GM23338 (cell line): ENCODE measurements at places on chromosomes 1 and 21. TPM values are rescaled to one million over a fixed set of nuclear protein-coding genes. Genes with fewer than 3 reads are reported as not detected.

DNA sequence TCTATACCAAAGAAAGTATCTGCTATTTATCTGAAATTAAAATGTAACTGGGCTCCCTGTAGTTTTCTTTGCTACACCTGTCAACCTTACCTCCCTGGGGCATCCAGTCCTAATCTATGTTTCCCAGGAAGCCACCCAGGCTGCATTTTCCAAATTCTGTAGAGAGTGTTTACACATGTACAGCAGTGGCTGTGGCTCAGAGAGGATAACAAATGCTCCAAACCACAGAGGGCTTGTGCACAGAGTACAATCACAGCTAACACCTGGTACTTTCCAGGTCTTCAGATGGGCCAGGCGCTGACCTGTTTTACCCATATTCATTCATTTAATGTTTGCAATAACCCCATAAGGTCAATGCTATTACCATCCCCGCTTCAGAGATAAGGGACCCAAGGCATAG is 146.5 kb upstream of the TNR start:
- no peak for DNase-seq

Gene ALPL
- total RNA-seq, result 166 and 187 TPM in 2 replicates

DNA sequence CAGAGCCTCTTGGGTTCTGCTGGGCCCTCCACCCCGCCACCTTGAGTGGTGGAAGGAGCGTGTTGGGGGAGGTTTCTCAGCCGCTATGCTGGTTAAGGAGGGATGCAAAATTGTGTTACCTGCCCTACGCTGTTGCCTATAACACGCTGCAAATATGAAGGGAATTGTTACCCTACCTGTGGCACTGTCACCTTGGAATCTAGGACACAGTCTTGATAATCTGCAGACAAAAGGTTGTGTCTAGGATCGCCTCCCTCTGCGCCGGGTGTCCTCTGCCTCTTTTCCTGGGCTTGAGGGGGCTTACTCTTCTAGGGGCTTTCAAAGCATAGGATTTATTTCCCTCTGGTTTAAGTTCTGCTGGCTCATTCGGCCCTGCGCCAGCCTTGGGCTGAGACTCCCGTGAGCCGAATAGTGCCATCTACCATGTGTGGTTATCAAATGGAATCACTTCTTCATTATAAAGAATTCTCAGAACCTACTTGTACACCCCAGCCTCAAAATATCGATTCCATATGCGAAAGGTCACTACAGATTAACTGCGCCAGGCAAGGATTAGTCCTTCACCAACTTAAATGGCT is 697 bp downstream of the SLC22A15 start:
- no peak for DNase-seq

Gene DMBX1
- total RNA-seq, result not detected in 2 replicates

DNA sequence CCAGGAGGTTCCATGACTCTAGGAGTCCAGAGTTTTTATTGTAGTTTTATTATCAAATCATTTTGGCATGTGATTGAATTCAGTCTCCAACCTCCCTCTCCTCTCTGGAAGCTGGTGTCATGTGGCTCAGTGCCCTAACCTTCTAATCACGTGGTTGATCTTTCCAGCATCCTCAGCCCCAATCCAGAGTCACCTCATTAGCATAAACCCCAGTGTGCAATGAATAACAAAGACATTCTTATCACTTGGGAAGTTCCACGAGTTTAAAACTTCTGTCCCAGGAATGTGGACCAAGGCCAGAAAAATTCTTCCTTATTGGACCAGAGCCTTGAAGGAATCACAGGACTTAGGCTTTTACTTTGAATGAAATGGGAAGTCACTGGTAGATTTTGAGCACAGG is 52.2 kb downstream of the KIRREL1 start:
- peak; percentile 84 for DNase-seq

DNA sequence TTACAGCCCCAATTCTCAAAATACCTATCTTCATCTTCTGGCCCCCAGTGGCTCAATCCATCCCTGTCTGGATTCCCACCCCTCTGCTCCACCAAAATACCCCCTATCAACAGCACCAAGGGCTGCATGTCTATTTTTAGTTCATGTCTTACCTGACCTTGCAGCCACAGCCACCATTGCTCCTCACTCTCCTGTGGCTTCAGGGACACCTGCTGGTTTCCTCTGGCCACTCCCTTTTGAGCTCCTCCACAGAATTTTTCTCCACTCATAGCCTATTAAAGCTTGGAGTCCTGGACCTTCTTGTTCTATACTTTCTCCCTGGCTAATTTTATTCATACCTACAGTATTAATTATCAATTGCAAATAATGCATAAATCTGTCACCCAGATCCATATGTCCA is 125.3 kb upstream of the NGF start:
- DNase-seq, result no peak

Gene CFHR3
- total RNA-seq, result 0.17 and 2.0 TPM in 2 replicates

Gene MSH4
- 0.24 and 0.97 TPM in 2 replicates for total RNA-seq

Gene ALG14
- total RNA-seq, result 0.42 and 0.70 TPM in 2 replicates

DNA sequence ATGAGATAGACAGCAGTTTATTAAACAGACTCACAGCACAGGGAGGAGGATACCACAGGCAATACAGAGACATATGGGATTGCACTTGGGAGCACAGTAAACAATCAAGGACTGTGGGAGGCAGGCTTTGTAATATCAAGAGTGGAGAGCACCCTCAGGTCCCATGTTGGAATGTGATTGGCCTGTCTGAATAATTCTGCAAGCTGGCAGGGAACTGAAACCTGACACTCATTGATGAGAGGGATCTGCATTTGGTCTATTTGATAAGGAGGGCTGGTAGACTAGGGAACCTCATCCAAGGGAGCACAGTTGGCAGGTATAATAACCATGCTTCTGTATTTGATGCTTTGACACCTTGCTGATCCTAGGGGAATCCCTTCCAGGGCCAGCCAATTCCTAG is 69.9 kb upstream of the PRMT6 start:
- peak; percentile 10 for DNase-seq

Gene STYXL2
- total RNA-seq, result 0.08 and 0.17 TPM in 2 replicates

DNA sequence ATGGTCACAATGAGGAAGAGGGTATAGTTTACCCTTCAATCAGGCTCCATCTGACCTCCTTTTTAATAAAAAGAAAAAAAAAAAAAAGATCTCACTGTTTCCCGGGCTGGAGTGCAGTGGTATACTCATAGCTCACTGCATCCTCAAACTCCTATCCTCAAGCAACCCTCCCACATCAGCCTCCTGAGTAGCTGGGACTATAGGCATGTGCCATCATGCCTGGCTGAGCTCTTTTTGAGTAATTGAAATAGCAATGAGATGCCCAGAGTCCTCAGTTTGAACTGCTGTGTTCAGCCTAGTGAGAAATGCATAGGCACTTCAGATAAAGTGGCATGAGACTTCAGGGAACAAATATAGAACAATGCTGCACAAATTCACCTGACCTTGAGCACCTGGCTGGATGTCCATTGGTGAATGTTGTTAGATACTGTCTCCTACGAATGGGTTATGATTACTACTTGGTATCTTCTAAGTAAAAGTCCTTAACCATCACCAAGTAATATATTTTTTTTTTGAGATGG is 67.6 kb downstream of the NR5A2 start:
- DNase-seq, result no peak

Gene OSCP1
- 0.58 and 2.2 TPM in 2 replicates for total RNA-seq

GRCh38 chr1:190667914-190668313 is 190.2 kb upstream of the BRINP3 start:
- DNase-seq, result no peak

- DNase-seq, result no peak
Measured at GRCh38 chr1:161390559-161390858, 22.8 kb upstream of the CFAP126 start.

DNA sequence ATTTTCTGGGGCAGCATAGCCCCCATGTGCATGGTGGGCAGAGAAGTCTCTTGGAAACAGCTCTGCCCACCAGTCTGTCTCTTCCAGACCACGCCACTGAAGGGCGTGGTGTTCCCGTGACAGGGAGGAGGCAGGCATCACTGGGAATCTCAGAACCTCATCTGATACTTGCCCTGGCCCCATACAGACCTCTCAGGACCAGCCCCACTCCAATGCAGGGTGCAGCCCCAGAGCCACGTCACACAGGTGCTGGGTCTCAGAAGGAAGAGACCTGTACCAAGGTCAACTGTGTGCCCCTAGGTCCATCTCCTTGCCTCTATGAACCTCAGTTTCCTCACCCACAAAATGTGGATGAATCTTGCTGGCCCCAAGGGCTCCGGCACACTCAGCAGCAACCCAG is 7.3 kb downstream of the RAP1GAP start:
- no peak for DNase-seq

DNA sequence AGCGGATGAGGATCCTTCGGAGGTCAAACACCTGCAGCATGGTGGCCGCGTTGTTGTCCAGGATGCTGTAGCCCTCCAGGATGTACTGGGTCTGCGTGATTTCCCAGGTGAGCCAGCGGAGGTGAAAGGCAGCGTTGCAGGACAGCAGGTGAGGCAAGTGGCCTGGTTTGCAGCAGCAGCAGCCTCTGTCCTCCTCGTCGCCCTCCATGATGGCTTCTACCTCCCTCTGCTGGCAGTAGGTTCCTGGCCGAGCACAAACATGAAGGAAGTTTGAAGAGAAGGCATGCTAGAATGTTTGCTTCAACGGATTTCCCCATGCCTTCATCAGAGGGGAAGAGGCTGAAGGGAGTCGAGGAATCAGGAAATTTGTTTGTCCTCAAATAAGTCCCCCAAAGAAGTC is 74.7 kb downstream of the NTPCR start:
- DNase-seq, result peak; percentile 82

DNA sequence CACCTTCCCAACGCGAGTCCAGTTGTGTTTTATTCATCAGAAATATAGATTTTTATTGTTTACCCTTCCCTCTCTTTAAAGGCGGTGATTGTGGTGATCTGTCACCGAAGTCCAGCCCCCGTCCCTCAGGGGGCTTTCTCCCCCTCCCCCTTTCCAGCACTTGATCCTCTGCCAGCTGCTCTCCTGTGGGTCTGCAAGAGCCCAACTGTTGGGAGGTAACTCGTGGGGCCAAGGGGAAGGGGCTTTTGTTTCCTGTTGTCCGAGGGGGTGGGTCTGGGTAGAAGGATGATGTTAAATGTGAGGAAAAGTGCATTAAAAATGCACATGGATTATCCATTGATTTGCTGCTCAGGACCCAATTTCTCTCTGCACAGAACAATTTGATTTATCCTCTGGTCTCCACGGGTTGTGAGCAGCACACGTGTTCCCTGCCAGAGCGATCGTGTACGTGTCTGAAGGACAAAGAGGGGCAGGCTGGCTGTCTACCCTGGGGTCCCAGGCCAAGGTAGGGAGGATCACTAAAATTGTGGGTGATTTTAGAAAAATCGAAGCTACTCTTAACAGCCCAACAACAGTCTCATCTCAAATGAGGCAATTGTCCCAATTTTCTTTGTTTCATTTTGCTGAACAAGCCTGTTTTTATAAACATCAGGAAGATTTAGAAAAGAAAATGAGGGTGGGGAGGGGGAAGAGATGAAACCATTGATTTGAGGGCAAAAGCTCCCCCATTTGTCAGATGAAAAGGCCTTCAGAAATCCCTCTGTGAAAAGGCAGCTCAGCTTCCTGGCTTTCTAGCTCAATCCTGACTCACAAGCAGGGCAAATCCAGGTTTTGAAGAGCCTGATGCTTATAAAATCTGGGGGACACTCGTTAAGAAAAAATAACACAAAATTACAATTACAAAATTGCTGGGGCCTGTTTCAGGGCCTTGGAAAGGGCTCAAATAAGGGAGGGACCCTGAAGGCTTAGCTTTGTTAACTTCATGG is 176.2 kb downstream of the RHOU start:
- DNase-seq, result no peak

DNA sequence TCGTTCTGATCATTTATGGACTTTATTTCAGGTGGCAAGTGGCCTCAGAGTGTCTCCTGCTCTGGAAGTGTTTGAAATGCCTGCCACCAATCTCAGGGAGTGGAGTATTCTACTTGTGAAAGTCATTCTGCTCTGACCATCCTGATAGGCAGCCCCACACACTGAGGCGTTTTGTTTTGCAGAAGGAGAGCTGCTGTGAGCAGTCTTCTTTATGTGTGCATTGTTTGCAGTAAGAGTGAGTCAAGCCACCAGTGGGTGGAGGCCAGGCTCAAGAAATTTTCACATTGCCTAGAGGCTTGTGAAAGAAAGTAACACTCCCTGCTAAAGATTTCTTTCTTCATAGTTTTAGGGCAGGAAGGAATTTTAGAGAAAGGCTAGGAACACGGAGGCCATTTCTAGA is 204.4 kb downstream of the SLC35F3 start:
- no peak for DNase-seq

GRCh38 chr1:232797856-232798510 is 7.2 kb upstream of the MAP10 start:
- no peak for DNase-seq

- DNase-seq, result no peak
Measured at GRCh38 chr1:27448982-27449381, 41.0 kb downstream of the WASF2 start.

- no peak for DNase-seq
Measured at GRCh38 chr1:42240966-42241755, 76.6 kb upstream of the GUCA2A start.

DNA sequence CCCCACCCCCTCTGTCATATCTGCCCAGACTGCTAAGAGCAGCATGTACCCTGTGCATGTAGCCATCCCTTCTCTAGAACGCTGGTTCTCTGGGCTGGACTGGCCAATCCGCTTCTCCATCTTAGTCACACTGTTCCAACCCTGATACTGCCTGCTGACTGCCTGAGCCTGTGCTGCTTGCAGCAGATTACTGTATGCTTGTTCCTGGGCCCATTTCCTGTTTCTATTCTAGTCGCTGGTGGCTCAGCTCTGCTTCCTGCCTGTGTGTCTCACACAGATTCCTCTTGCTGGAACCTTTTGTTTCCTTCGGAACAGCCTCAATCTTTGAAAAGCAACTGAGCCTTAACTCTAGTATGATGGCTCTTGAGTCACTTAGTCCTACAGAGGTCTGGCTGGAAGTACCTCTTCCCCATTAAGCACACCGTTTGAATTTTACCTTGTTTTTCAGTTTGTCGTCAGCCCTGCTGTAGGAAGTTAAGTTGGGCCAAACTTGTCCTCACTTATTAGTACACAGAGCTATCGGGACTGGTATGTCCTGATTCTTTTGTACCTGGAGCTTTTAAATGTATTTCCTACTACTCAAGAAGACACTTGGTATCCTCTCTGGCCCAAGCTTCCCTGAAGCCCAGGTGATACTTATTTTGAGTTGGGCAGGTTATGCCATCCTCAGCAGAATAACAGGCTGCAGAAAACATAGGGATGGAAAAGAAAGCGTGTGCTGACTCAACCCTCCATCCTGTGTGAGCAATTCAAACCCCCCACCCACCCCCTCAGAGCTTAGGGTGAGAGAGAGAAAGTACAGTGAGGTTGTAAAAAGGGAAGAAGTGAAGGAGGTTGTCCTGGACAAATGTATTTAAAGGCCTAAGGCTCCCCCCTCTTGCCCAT is 43.4 kb upstream of the PIGV start:
- DNase-seq, result peak; percentile 92

DNA sequence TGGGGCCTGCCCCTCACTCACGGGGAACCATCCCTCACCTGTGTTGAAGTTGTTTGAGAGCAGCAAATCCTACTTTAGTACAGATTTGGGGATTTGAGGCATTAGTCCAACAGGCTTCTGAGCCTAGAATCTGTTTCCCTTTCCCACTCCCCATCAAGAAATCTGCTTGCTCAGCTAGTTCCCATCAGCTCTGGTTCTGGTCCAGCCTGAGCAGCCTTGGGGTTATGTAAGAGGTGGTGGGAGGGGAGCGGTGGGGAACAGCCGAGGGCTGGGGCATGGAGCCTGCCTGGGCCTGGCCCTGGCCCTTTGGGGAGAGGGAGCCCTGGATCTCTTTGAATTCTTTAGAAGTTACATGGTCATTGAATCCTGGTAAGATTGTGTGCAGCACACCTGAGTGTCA is 4.1 kb downstream of the GSTM5 start:
- DNase-seq, result no peak

Gene CCDC28B
- total RNA-seq, result 8.6 and 8.7 TPM in 2 replicates
